ENCODE measurements at places on chromosomes 13 and 19.

DNA sequence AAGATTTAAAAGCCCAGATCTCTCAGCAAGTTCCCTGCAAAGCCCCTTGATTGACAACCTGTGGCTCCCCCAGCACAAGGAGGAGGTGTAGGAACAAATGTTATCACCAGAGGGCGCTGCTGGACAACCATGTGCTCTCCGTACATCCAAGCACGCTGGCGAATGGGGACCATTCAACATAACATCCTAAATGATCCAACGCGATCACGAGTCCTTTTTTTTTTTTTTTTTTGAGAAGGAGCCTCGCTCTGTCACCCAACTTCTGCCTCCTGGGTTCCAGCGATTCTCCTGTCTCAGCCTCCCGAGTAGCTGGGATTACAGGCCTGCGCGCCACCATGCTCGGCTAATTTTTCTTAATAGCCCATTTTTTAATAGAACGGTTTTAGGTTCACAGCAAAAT is 52.0 kb downstream of the NWD1 start:
- peak; percentile 80 for DNase-seq

DNA sequence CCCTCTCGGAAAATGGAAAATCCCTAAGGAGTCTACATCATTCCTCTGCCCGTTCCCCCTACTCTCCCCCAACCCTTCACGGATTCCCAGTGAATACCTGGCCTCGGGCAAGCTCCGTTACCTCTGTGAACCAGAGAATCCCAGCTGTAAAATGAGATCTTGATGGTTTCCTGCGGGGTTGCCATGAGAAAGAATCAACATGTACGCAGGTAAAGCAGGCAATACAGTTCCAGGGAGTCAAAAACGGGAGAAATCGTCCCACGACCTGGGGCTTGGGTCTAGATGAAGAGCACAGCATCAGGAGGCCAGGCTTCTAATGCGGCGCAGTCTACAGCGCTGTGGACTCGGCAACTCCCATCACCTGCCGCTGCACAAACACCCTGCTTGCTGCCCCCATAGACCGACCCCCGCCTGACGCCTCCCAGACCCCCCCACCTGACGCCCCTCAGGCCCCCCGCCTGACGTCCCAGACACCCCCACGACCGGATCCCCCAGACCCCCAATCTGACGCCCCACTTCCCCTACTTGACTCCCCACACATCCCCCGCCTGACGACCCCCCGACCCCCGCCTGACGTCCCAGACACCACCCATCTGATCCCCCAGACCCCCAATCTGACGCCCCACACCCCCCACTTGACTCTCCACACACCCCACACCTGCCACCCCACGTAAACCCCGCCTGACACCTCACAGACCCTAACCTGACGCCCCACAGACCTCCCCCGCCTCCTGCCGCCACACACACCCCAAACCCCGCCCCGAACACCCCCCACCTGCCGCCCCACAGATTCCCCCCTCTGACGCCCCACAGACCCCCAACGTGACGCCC is 680 bp downstream of the LIG4 start:
- DNase-seq, result peak; percentile 22

- DNase-seq, result peak; percentile 59
Observed at GRCh38 chr19:46537136-46538097, 41.8 kb upstream of the PNMA8B start.

GRCh38 chr13:46354156-46355087 is 32.6 kb downstream of the RUBCNL start:
- no peak for DNase-seq

DNA sequence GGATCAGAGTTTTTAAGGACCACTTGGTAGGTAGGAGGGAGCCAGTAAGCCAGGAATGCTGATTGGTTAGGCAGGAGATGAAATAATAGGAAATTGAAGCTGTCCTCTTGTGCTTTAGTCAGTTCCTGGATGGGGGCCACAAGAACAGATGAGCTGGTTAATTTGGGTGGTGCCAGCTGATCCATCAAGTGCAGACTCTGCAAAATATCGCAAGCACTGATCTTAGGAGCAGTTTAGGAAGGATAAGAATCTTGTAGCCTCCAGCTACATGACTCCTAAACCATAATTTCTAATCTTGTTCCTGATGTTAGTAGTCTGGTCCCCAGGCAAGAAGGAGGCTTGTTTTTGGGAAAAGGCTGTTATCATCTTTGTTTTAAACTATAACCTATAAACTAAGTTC is 117.9 kb upstream of the GPR12 start:
- DNase-seq, result no peak

GRCh38 chr13:40812724-40813445 is 23.5 kb downstream of the SLC25A15 start:
- no peak for DNase-seq

GRCh38 chr13:47033216-47033615 is 136.4 kb upstream of the HTR2A start:
- no peak for DNase-seq
